ENCODE measurements at places on chromosomes 5 and 9.

- DNase-seq, result no peak
Observed at GRCh38 chr9:14405176-14405706, 91.3 kb upstream of the NFIB start.

DNA sequence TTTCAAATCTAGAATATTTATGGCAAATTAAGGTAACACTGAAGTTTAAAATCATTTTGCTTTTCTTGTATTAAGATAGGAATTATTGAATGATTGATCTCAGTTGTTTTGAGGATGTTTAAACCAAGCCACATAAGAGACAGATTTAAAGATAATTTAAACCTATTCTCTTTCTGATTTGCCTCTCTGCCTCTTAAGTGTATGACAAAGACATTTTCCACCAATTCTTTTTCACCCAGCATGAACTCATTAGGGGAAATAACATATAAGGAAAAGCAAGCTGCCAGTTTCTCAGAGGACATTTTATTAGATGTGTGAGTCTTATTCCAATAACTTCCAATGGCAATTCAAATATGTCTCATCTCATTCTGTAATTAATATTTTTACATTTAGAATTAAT is 568.3 kb upstream of the MEF2C start:
- no peak for DNase-seq

- no peak for DNase-seq
Observed at GRCh38 chr9:32376285-32376684, 8.2 kb upstream of the ACO1 start.

DNA sequence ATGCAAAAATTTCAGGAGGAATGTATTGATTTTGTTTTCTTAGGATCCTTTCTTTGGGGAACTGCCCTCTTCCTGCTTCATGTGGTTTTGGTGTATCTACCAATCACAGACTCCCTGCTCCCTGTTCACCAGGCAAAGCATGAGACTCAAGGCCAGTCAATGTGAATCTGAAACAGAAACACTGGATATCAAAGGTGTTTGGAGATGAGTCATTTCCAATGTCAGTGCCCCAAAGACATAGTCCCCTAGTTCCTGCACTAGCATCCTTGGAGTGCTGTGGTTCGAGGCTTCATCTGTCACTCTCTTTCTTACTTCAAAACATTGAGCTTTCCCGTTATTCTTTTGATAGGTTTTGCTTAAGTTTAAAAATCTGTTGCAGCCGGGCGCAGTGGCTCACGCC is 8.1 kb downstream of the PPP3R2 start:
- DNase-seq, result no peak

DNA sequence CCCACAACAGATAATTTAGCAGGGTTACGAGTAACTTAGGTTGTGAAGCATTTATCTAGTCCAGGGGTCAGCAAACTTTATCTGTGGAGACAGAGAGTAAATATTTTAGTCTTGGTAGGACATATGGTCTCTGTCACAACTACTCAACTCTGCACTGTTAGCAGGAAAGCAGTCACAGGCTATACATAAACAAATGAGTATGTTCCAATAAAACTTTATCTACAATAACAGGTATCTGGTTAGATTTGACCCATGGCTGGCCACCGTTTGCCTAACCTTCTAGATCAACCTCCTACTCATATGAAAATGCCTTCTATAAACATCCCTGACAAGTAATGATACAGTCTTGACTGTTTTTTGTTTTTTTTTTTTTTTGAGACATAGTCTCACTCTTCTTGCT is 13.0 kb upstream of the HK3 start:
- no peak for DNase-seq

DNA sequence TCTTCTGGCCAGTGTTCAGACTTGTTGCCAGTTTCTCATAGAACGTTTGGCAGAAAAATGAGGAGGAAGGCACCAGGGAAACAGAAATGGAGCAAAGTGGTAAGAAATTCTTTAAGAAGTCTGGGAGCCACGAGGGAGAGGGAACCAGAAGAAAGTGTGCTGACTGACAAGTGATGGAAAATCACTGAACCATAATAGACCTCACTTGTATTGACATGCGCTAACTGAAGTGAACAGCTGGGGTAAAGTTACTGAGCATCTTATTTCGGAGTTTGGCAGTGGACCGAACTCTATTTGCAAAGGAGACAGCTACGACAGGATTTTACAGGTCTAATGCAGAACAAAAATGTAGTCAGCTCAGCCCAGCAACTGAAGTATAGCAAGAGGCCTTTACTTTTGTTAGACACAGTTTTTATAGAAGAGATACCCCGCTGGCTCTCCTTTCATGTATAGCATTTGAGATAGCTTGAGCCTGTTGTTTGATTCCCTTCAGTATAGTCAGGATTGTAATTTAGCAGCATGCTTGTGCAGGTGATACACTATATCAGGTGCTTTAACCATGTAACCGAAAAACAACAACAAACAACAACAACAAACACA is 53.6 kb downstream of the HMHB1 start:
- DNase-seq, result peak; percentile 23

GRCh38 chr5:167792514-167792913 is 498.9 kb upstream of the WWC1 start:
- DNase-seq, result no peak

- DNase-seq, result no peak
Observed at GRCh38 chr5:25568989-25569625, 924.3 kb upstream of the CDH10 start.

GRCh38 chr9:80878556-80878955 is 810.8 kb downstream of the TLE1 start:
- DNase-seq, result no peak

GRCh38 chr5:73280821-73281746 is 108.1 kb downstream of the TMEM174 start:
- peak; percentile 73 for DNase-seq

DNA sequence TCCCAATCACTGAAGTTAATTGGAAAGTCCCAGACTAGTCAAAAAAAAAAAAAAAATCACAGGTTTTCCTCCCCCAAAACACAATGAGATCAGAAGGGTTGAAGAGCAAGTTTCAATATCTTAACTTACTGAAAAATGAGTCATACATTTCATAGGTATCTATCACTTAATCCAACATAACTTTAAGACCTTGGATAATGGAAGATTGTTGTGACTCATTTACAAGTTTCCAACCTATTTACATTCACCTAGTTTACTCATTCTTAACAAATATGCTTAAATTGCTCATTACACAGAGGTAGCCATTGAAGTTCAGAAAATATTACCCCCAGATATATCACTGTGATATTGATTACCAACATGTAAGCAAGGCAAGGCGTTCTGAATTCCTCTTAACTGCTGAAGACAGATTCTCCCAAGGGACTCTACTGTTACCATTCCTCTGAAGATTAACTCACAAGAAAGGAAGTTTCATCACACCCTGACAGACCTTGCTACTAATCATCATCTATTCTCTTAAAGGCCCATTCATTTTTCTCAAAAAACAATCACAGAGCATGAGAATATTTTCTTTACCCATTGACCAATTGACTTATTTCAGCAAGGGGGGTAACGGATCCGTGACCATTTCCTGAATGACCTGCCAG is 563.8 kb downstream of the TLE1 start:
- no peak for DNase-seq

DNA sequence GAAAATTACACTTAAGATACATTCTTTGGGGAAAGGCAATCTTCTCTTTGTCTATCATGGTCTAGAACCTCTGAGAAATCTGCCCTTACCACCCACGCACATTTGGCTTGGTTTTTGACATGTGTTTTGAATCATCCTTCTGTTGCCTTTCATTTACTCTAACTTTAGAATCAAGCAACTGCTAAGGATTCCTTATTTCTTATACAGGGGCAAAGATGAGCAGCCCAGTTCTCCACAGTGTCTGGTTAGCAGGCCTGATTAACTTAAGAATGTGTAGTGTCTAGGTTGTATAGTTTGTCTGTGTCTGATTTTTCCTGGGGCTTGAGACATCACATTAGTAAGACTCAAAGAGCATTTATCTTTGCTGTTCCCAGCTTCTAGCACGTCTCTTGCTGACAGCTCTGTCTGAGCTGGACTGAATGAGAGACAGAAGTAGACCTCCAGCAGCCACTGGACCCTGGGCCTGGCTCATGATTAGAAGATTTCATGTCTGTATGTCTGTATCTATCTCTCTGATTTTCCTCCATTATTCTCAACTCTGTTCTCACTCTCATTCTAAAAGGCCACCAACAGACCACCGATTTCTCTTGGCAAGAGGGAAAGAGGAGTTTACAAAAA is 31.8 kb upstream of the PCA3 start:
- DNase-seq, result no peak

- no peak for DNase-seq
Observed at GRCh38 chr5:60458666-60459065, 241.3 kb downstream of the DEPDC1B start.

DNA sequence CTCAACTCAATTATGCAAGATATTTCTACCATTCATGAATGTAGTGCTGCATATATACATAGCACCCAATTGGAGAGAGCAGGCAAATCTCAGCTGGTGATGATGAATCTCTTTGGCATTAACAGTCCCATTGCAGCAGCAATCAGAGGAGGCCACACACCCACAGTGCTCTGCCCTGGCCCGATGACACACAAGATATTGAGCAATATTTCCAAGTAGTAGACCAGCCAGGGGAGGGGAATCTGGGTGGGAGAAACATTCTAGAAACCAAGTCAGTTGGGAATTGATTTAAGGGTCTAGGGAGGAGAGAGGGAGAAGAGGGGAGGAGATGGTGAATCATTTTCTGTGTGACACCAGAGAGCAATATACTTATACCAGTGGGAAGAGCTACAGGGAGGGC is 14.9 kb upstream of the C5orf63 start:
- DNase-seq, result no peak

DNA sequence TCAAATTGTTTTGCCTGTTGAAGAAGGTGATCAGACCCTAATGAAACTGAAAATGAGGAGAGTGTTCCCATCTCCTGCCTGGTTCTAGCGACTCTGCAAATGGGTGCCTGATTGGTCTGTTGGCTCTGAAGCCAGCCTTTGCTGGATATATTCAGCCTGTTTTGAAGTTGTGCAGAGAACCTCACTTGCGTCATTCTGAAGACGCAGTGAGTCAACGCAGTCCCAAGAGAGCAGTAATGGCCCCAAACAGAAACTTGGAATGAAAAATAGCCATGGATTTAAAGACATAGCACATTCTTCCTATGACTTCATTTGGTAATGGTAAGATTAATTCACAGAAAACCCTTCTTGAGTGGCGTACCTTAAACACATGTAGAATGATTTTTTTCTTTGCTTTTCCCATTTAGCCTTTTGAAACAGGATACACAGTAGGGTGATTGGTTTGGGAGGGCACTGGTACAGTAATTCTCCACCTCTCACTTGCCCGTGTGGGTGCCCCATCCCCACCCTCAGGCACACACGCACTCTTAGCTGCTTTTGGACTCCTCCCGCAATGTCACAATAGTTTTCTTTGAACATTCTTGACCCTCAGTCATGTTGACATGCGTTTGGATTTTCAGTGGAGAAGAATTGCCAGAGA is 54.1 kb upstream of the ABL1 start:
- peak; percentile 61 for DNase-seq

DNA sequence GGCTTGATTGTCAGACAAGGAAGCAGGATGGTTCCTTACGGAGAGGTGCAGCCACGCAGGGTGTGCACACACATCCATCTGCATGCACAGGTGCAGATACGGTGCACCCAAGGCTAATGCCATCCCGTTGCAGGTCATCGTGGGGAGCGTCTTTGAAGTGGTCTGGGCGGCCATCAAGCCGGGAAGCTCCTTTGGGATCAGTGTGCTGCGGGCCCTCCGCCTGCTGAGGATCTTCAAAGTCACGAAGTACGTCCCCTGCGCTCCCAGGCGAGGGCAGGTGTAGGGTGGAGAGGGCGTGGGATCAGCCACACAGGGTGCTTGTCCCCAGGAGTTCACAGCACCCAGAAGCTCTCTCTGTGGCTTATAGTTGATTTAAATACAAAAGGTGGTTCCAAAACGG is 106.4 kb downstream of the CACNA1B start:
- no peak for DNase-seq

- no peak for DNase-seq
Observed at GRCh38 chr5:143134900-143135299, 268.6 kb downstream of the NR3C1 start.

DNA sequence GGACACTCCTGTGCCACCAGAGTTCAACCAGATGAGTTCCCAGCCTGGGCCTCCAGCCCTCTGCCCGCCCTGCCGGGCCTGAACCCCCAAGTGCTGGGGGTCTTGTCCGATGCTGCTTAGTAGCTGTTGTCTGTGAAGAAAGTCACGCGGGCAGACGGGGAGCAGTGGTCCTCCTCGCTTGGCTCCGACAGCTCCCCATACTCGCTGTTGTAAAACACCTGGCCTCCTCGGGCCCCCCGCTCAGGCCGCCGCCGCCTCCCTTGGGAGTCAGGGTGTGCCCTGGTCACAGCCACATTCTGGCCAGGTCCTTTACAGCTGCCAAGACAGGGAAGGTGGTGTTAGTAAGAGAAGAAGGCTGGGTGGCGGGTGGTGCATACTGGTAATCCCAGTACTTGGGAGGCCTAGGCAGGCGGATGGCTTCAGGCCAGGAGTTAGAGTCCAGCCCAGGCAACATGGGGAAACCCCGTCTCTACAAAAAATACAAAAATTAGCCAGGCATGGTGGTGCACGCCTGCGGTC is 11.8 kb upstream of the SCGB3A1 start:
- DNase-seq, result peak; percentile 80

- DNase-seq, result no peak
Observed at GRCh38 chr5:116923344-116923743, 348.7 kb upstream of the SEMA6A start.

All from thyroid gland (tissue), 4 donors.